Activated CD4-positive, alpha-beta T cell treated with anti-CD3 and anti-CD28 coated beads, Interleukin-2, amount 50 U/mL, for 24 hours (primary cell): ENCODE measurements at places on chromosomes 12 and 14.

DNA sequence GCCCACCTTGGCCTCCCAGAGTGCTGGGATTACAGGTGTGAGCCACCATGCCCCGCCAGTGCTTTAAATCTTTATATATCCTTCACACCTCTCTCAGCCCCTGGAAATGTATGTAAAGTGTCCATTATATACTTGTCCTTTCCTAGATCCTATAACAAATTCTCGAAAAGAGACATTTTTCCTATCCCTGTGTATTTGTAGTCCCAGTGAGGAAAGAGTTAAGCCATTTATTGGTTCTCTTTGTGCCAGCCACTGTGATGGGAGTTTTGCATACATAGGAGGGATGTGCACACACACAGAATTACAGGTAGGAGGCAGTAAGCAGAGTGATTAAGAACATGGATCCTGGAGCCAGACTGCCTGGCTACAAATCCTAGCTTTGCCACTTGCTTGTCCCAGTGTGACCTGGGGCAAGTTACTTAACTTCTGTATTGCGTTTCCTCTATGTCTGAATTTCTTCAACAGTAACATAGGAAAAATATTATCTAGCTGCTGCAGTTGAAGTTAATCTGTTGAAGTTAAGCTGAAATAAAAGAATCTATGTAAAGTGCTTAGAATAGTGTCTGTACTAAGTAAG is 2.1 kb upstream of the RABGGTA start:
- no peak for DNase-seq

- no peak for DNase-seq
Observed at GRCh38 chr12:15956413-15957185, 45.5 kb downstream of the DERA start.

- no peak for DNase-seq
Observed at GRCh38 chr12:34390846-34391700, 368.8 kb downstream of the ALG10 start.

DNA sequence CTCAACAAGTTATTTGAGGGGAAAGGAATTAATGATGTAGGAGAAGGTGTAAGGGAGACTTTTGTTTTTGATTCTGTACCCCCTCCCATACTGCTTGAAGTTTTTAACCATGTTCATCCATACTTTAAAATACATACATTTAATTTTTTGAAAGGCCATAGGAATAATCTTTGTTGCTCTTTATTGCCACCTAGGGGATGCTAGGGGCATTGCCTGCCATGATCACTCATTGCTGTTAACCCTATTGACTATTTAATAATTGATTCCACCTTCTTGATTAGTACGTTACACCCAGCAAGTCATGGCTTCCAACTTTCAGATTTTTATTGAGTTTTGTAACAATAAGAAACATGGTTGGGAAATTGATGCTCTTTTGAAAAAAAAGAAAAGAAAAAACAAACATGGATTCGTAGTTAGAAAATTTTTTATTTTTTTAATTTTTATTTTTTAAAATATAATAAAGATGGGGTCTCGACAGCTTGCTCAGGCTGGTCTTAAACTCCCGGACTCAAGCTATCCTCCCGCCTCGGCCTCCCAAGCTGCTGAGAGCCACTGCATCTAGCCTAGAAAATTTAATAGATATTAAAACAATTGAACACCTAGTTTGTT is 8.5 kb upstream of the PRKAB1 start:
- peak; percentile 21 for DNase-seq

- DNase-seq: no peak
Observed at GRCh38 chr14:101915871-101916815, 48.2 kb upstream of the DYNC1H1 start.

DNA sequence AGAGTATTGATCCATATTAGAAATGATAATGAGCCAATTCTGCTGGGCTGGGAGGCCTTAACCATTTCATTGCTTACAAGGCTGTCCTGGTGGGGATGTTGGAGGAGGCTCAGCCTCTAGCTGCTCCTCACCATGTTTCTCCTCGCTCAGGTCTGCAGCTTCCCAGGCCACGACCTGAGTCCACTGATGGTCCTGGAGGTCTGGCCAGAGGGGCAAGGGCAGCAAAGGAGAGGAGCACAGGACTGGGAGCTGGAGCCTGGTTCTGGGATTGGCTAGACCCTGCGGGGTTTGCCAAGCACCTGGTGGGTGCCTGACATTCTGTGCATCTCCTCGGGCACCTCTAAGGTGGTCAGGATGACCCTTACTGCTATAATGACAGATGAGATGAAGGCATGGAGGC is 92.6 kb downstream of the KIF26A start:
- no peak for DNase-seq

DNA sequence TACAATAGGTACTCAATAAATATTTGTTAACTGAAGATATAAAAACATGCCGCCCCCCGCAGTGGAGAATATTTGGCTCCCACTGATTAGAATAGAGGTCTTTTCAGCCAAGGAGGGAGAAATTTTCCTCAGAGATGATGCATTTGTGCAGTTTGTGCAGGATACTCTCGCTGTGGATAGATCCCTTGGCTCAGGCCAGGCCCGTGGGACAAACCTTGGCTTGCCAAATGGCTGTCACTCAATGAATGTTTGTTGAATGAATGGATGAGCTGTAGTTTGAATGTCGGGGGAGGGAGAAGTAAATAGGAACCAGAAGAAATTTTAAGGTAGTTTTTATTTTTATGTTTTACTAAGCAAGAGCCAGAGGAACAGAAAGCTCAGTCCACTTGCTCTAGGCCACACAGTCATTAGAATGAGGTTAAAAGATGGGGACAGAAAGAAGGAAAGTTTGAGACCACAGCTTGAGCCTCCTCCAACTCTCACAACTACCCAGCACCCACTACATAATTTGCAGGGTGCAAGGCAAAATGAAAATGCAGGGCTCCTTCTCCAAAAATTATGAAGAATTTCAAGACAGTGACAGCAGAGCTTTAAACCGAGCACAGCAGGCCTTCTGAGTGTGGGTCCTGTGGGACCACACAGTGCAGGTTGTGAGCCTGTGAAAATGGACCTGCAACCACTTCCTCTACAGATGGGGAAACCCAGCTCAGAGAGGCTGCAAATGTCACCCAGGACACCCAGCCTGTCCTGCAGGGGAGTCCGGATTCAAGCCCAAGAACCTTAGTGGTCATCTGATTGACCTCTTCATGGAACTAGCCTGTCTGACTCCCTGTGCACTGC is 51.4 kb downstream of the WSCD2 start:
- no peak for DNase-seq

DNA sequence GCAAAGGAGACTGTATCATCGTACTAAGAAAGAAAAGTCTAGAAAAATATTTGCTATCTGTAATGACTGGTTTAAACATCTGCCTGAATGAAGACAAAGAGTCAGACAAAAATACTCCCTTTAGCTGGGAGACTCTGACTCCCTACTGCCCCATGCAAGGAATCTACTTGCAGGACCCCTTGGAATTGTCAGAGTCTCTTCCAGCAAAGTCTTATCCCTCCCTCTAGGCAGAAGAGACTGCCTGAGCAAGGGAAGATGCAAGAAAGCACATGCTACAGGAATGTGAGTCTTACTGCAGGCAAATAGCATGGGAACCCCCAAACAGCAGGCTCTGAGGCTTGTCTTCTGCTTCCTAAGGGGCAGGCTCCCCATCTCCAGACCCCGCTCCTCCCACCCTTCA is 154.0 kb downstream of the KCNA5 start:
- DNase-seq: no peak

DNA sequence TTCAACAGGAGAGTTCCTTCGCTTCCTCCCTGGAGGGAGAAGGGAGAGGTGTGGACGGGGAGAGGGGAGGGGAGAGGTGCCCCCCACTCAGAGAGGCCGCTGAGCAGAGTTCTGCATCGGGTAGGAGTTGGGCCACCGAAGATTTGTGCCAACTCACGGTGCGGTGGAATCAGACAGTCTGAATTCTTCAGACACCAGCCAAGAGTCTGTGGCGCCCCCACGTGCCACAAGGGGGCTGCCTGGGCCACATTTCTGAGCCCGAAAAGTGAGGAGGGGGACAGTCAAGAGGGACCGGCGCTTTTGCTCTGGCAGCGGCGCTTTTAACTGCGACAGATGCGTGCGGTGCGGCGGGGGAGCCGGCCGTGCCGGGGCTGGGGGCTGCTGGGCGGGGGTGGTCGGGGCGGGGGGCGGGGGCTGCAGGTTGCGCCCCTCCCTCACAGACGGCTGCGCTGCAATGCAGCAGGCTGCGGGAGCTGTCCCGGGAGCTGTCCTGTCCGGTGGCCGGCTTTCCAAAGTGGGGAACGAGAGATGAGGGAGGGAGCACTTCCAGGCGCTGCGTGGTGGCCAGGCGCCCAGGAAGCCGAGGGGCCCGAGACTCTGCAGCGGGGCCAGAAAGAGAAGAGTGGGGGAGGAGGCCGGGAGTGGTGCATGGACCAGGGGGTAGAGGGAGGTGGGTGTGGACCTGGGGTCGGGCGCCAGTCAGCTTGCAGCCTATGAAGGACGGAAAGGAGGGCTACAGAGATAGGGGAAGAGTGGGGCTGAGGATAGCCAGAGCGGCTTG is 975 bp upstream of the RTL1 start:
- no peak for DNase-seq

GRCh38 chr12:51171884-51172514 is 936 bp downstream of the TFCP2 start:
- no peak for DNase-seq

GRCh38 chr12:47947341-47947740 is 16.1 kb upstream of the TMEM106C start:
- DNase-seq: no peak

DNA sequence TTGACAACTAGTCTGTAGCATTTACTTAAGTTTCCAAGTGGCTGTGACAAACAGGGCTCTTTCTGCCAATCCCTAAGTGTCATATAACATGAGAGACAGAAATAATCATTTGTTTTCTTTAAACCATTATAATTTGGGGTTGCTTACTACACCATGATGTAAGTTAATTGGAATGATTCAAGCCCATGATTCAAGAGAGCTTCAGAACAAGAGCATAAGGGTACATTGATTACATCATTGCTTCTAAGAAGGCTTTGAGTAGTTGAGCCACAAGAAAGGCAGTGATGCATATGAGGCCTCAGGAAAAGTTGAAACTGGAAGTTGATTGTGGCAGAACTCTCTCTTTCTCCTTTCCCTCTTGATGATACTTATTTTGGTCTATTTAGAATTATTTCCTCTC is 444.0 kb downstream of the CCER1 start:
- DNase-seq: no peak

- no peak for DNase-seq
Observed at GRCh38 chr12:107033758-107034739, 47.1 kb upstream of the MTERF2 start.

DNA sequence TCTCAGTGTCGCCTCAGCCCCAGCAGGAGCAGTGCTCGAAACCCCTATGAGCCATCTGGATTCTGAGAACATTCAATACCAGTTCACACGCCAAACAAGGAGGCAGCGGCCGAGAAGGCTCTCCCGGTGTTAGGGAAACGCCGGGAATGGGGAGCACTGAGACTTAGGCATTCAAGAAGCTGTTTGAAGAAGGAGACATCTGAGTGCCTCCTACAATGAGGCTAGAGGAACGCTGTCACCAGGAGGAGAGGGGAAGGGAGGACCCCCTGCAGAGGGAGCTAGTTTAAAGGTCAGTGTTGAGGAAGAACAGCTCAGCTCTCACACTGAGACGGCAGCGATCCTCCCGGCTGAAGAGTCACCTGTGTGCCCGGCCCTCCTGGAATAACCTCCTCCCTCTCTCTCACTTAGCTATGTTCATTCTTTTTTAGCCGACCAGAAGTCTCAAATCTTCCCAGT is 69.9 kb downstream of the SERPINA3 start:
- DNase-seq: no peak

- DNase-seq: no peak
Observed at GRCh38 chr12:57191410-57191809, 25.2 kb upstream of the NXPH4 start.

DNA sequence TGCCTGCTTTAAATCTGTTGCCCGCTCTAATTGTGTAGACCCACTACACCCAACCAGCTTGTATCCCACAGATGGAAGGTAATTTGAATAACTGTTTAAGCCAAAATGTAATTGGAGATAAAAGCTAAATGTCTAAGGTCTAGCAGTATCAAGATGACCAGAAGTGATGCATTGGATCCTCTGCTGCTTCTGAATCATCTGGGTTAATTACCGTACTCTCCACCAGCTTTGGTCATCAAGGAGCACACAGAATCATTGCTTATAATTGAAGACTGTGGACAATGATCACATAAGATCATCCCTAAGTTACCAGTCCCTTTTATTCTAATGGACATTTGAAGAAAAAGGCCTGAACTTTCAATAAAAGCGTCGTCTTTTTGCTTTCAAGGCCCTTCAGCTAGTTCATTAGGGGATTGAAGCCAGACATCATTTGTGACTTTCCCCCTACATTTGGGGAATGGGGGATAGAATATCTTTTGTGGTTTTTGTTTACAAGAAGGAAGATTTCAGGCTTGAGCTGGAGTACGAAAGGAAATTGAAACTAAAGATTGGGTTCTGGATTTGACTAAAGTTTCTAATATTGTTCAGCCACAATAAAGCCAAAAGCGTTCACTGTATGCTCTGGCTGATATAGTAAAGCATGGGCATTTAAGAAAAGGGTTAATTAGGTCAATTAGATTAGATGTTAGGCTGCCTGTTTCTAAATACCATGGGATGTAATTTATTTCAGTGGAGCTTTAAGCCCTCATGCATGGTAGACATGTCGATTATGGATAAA is 123.2 kb downstream of the CHST11 start:
- DNase-seq: no peak

DNA sequence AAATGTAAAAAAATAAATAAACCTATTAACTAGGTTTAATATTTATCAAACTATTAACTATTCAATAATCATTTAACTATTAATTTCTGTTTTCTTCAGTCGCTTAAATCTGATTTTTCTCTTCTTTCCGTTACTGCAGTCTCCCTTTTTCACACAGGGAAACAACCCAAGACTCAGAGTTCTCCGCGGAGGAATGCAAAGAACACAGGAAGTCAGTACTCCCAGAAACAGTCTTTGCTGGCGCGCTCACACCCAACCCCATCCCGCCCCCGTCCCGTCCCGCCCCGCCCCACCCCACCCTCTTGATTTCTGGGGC is 351 bp upstream of the METTL17 start:
- no peak for DNase-seq

DNA sequence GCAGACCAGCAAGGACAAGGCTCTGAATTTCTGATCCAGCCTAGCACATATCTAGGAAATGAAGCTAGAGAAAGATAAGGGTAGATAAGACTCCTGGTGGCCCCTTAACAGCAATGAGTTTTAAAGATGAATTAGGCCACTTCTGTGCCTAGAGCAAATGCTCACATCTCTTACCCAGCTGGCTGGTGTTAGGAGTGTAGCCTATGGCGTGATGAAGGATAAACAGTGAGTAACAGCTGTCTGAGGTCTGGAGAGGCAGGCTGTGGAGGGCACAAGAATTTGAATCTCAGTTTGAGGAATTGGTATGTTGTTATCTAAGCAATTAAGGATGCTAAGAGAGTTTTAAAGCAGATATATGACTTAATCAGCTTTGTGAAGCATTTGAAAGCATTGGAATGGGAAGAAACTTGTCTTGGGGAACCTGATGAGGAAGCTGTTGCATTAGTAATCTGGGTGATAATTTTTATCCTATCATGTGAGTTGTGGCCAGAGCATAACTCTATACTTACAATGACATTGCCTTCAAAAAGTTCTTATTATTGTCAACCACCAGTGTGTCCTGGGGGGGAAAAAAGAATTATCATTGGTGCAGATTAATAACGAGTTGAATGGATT is 161.8 kb downstream of the SRGAP1 start:
- DNase-seq: no peak
